Choroid plexus epithelial cell (primary cell): ENCODE measurements at places on chromosomes 6 and 20.

GRCh38 chr20:45308117-45308778 is at the start of gene MATN4:
MATN4 (minus strand) TSS chr20:45308299; CDS start chr20:45305582, 2,717 bp downstream.
- no peak for DNase-seq

DNA sequence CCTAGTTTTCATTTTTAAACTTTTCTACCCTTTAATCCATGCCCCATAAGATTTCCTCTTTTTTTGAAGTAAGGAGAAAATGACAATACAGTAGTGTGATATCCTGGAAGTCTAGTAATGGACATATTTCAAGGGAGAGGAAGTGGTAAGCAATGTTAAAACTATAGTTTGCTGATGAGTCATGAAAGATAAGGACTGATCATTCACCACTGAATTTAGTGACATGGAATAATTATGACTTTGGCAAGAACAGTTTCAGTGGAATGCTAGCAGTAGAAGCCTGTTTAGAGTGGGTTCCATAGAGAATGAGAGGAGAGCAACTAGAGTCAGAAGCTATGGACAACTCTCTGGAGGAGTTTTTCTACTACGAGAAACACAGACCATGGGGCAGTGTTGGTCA is 24.9 kb upstream of the SLC2A12 start:
- DNase-seq = peak; percentile 54

DNA sequence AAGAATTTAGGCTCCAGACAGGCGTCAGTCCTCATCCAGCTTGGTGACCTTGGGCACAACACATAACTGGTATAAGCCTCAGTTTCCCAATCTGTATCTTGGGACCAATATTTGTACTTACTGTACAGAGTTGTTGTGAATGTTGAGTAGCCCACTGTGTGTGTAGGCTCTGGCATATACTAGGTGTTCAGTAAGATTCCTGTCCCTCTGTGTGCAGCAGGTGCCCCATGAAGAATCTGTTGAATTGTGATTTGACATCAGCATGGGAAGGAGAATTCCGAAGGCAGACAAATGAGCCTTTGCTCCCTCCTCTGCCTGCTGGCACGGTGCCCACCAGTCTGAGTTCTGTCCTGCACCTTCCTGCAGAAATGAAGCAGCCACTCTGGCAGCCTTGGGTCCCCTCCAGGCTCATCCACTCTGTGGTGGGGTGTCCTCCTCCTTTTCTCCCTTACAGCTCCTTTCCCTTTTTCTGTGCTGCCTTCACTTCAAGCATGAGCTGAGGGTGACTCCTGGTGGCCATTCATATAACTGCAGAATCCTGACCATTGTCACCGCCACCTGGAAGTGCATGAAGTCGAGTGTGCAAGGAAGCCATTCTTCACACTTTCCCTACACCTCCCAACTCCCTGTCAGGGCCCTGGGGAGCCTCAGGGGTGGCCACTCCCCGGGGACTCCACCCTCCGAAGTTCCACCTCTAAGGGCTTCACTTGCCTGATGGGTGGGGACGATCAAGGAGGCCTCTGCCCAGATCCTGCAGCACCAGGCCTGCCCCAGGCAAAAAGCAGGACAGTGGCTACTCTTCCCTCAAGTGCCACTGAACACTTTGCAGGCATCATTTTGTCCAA is 48.2 kb downstream of the MRPL14 start:
- peak; percentile 76 for DNase-seq

- DNase-seq = no peak
These were observed 324.5 kb downstream of the SOX4 start for GRCh38 chr6:21918041-21918440.

GRCh38 chr6:133893946-133894345 is 5.0 kb downstream of the TCF21 start:
- DNase-seq = no peak
